ENCODE measurements at places on chromosomes 12 and 14. TPM values are rescaled to one million over a fixed set of nuclear protein-coding genes. Genes with fewer than 3 reads are reported as not detected.
A peak's percentile ranks its signal among the peaks of the same experiment; 100 is the strongest.

The MLF2 gene
- 222 TPM for total RNA-seq

The GTF2A1 gene
- total RNA-seq: 18.4 TPM

The WIF1 gene
- total RNA-seq: not detected

- DNase-seq: no peak
Observed at GRCh38 chr12:119807380-119807779, 69.7 kb downstream of the CIT start.

The DIO3 gene
- total RNA-seq: not detected

DNA sequence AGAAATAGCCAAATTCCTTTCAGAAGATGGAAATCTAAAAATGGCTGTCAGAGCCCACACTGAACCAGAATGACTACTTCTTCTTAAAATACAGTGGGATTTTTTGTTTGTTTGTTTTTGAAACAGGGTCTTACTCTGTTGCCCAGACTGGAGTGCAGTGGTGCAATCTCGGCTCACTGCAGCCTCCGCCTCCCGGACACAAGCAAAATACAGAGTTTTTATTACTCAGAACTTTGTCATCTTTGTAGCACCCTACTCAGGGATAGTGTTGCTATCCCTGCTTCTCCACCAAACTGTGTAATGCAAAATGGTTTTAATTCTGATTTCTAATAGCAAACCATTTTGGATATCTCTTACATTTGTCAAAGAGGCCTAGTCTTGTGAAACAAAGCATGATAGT, 16.4 kb downstream of the ZNF410 start:
- no peak for DNase-seq

DNA sequence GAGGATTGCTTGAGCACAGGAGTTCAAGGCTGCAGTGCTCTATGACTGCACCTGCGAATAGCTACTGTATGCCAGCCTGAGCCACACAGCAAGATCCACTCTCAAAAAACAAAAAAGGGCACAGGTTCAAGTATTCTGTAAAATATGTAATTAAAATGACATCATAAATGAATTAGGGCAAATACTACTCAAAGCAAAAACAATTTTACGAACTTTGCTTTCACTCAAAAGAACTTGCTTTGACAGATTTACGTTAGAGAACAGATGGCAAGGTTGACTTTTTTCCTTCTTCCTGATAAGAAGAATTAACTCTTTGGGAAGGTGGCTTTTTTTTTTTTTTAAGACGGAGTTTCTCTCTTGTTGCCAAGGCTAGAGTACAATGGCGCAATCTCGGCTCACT, 44.0 kb upstream of the EAPP start:
- DNase-seq: no peak

The UTP20 gene
- total RNA-seq: 19.8 TPM

The TMEM30B gene
- total RNA-seq: 0.45 TPM

DNA sequence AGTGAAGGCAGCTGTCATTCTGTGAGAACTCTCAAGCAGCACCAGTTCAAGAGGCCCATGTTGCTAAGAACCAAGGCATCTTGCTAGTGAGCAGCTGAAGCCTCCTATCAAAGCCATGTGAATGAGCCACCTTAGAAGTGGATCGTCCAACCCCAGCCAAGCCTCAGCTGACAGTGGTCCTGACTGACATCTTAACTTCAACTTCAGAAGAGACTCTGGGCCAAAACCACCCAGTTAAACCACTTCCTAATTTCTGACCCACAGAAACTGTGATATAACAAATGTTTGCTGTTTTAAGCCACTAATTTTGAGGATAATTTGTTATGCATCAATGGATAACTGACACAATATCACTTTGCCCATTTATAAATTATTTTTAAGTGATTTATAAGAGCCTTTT, 256.0 kb downstream of the RPAP3 start:
- no peak for DNase-seq

DNA sequence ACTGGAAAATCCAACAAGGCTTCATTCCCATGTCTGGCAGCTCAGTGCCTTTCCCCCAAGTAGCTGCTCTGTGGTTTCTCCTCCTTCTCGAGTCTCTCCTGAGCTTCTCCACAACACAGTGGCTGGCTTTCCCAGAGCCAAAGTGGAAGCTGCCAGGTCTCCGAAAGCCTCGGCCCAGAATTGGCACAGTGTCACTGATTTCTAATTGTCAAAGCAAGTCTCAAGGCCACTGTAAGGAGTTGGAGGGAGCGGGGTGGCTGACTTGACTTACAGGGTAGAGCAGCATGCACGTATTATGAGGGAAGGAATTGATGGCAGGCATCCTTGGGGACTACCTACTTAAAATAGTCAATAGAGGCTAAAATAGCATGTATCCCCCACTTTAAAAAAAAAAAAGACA, 6.7 kb upstream of the CPNE8 start:
- DNase-seq: no peak

- DNase-seq: no peak
Observed at GRCh38 chr14:83883732-83884131, 1646.2 kb upstream of the FLRT2 start.

DNA sequence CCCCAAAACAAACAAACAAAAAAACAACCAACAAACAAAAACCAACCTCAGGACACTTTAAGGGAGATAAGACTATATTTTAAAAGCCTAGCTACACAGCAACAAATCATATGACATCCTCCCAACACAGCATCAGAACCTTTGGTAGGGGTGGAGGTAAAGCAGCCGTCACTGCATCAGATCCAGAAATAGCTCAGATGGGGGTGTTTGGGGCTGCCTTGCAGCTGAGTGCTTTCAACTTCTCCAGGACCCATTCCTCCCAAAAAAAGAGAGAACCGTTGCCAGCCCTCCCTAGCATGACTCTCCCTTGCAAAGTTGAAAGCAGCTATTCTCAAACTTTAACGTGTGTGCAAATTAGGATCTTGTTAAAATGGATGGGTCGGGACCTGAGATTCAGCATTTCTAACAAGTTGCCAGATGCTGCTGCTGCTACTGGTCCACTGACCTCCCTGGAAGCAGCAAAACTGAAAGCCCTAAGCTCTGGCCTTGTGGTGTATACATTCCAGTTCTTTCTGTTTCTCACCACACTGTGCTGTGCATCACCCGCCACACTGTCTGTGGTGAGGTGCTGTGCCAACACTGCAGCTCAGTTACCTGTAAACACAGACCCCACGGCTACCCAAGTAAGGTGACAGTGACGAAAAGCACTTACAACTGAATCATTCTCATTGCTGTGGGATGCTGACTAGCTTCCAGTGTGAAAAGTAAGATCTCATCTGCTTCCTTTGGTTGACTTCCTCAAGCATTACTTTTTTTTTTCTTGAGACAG, 54.0 kb downstream of the SLC38A1 start:
- no peak for DNase-seq

DNA sequence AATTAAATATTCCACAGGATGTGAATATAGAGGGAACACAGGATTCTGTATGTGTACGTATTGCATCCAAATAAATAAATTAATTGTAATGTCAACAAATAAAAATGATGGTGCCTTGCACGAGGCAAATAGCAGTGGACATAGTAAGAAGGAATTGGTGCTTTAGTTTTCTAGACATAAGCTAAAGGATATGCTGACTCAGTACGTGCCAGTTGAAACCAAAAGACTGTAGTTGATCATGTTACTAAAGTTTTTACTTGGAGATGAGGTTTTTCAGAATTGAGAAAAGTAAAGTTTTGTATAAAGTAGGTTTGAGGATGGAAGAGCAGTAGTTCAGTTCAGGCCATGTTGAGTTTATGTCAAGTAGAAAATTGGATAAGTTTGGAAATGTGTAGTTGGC, 807.2 kb downstream of the SLC16A7 start:
- no peak for DNase-seq

- no peak for DNase-seq
Observed at GRCh38 chr12:71565535-71565934, 98.1 kb downstream of the ZFC3H1 start.

GRCh38 chr12:69275471-69275891, 36.1 kb downstream of the CPSF6 start:
- DNase-seq: no peak

The CYP46A1 gene
- not detected for total RNA-seq

The SLIRP gene
- 279 TPM for total RNA-seq

GRCh38 chr14:21326972-21327371, 47.1 kb downstream of the RPGRIP1 start:
- DNase-seq: no peak

GRCh38 chr12:232731-233614, 19.0 kb upstream of the SLC6A12 start:
- no peak for DNase-seq

The ITFG2 gene
- 7.8 TPM for total RNA-seq

DNA sequence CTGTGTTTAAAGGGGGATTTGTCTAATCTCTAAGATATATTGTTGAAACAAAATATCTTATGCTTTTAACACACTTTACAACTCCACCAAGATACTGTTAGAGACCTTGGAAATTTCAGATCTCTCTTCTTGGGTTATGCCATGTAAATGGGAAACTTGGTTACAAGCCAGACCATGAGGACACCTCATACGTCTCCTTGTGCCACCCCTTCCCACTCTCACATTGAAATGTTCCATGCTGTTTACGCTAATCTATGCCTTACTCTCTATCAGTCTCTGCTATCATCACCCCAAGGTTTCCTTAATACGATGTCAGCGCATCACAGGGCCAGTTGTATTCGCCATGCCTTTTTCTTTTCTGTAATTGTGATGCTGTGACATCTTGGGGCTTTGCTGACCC, 13.4 kb upstream of the DEGS2 start:
- no peak for DNase-seq

GRCh38 chr14:74951443-74952179, 3.8 kb downstream of the PGF start:
- no peak for DNase-seq

GRCh38 chr12:49331380-49332222, 5.4 kb downstream of the C1QL4 start:
- DNase-seq: peak; percentile 55

The WNT1 gene
- not detected for total RNA-seq

GRCh38 chr12:130147875-130148596, 14.2 kb upstream of the FZD10 start:
- peak; percentile 60 for DNase-seq

GRCh38 chr14:91980157-91980556, 32.7 kb upstream of the FBLN5 start:
- DNase-seq: peak; percentile 97

DNA sequence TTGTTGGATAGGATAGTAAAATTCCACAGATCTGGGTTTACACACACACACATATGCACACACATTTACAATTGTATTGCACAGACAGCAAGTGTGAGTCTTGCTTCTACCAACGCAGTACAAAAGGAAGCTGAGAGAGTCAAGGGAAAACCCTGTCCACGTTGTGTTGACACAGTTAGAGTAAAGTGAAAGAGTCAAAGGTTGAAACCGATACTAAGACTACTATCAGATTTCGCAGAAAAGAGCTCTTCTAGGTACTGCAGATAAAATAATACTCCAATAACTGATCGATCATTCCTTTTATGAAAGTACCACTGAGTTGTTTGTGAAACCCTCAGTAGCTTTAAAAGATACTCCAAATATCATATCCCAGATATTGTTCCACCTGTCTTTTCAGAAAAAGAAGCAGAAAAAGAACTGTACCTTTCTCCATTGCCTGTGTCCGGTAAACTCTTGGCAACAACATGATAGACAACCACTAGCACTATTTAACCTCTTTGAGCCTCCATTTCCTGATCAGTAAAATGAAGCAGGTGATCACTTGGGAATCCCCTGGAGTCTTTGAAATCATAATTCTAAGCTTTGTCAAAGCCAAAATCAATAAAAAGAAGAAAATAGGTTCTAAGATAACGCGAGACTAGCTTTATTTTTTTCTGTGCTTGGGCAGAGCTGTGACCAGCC, 224.6 kb upstream of the FOXN3 start:
- no peak for DNase-seq

DNA sequence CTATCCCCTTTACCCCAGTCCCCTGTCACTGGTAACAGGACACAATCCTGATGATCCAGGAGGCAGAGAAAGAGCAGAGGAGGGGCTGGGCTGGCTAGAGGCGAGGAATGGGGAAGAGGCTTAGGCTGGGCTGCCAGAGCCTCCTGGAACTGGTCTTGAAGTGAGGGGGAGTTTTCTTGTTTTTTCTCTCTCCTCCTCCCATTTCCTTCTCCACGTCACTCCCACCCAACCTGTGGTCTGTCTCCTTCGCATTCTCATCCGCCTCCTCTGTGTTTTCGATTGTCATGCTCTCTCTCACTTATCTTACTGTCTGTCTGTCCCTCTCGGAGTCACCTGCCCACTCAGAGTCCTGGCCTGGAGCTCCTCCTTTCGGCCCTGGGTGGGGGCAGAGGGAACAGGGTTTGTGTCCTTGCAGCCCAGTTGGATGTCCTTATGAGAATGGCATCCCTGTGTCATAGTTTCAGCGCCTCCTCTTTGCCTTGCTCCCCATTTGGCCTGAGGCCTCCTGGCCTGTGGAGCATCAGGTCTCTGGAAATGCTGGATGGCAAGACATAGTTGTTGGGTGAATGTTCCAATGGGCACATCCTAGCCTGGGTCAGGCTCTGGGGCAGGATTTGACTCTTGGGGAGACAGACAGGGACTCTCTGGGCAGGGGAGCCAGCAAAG, 3.4 kb upstream of the KRT80 start:
- no peak for DNase-seq

DNA sequence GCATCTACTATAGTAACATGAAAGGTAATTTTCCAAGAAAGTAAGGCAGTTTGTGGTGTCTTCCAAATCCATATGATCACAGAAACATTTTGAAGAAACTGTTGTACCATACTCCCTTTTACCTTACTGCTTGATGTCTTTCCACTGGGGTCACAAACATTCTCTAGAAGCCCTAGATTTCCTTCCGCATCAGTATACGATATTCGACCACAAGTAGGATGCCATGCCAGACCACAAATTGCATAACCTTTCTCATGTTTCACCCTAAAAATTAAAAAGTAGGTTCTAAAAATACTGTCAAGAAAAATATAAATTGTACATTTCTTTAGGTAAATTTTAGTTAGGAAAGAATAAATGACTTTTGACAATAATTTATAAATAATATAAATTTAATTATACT, 26.5 kb downstream of the WDHD1 start:
- no peak for DNase-seq

- peak; percentile 29 for DNase-seq
Observed at GRCh38 chr12:71139153-71139735, 18.6 kb downstream of the TSPAN8 start.

- no peak for DNase-seq
Observed at GRCh38 chr14:61607570-61608244, 87.6 kb upstream of the HIF1A start.

The OR11H12 gene
- total RNA-seq: not detected
